ENCODE measurements at places on chromosomes 5 and 9.

DNA sequence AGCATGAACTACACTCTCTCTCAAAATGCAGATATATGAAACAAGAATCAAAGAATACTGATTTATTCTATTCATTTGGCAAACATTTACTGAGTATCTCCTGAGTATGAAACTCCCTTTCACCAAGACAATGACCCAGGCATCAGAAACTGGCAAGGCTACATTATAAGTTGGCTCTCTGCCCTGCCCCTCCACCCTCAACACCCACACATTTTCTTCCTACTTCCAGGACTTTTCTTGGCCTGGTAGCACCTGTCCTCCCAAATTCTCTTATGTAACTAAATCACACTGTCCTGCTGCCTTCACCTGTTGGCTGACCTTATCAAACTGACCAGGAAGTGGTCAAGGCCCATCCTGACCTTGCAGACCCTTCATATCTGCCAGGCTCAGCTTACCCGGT, 3.5 kb downstream of the RASEF start:
- no peaks in the 10 kb centered on the region for H3K36me3 ChIP-seq
- H3K27me3 ChIP-seq = peaks cover 16% of the 10 kb centered on the region
- no peak for DNase-seq

- H3K4me1 ChIP-seq = no peaks in the 10 kb centered on the region
- DNase-seq = no peak
- no peak overlapping the region for H3K27ac ChIP-seq
- no peaks in the 10 kb centered on the region for H3K36me3 ChIP-seq
- H3K4me3 ChIP-seq = no peak overlapping the region
- H3K27me3 ChIP-seq = no peaks in the 10 kb centered on the region
These were observed 9.8 kb downstream of the KIF4B start for GRCh38 chr5:155023320-155023719.

DNA sequence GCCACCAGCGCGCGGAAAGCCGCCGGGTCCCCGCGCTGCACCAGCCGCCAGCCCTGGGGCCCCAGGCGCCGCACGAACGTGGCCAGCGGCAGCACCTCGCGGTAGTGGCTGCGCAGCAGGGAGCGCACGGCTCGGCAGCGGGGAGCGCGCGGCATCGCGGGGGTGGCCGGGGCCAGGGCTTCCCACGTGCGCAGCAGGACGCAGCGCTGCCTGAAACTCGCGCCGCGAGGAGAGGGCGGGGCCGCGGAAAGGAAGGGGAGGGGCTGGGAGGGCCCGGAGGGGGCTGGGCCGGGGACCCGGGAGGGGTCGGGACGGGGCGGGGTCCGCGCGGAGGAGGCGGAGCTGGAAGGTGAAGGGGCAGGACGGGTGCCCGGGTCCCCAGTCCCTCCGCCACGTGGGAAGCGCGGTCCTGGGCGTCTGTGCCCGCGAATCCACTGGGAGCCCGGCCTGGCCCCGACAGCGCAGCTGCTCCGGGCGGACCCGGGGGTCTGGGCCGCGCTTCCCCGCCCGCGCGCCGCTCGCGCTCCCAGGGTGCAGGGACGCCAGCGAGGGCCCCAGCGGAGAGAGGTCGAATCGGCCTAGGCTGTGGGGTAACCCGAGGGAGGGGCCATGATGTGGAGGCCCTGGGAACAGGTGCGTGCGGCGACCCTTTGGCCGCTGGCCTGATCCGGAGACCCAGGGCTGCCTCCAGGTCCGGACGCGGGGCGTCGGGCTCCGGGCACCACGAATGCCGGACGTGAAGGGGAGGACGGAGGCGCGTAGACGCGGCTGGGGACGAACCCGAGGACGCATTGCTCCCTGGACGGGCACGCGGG, at the start of gene TERT:
Gene TERT (minus strand): TSS at position 234 of the 815 bp plus-strand sequence. CDS start 79 bp downstream, at position 155.
- no peak within 1 kb of the TSS for H3K27ac ChIP-seq
- DNase-seq = peak; percentile 14
- no peaks in the 10 kb centered on the region for H3K36me3 ChIP-seq
- H3K27me3 ChIP-seq = no peaks in the 10 kb centered on the region
- H3K4me3 ChIP-seq = peak within 1 kb of the TSS; percentile 54

DNA sequence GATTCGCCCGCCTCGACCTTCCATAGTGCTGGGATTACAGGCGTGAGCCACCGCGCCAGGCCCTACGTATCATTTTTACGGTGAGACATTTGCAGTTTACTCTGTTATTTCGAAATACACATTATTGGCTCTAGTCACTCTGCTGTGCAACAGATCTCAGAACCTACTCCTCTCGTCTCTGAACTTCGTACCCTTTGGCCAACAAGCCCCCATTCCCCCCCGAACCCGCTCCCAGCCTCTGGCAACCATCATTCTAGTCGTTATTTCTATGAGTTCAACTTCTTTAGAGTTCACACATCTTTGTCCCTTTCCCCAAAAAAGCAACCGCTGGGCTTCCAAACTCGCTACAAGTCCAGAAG, 735 bp downstream of the PTGR1 start:
- H3K27me3 ChIP-seq = peaks cover 23% of the 10 kb centered on the region
- H3K4me3 ChIP-seq = peak overlapping the region; percentile 73
- no peaks in the 10 kb centered on the region for H3K36me3 ChIP-seq
- peak; percentile 35 for DNase-seq
- no peak overlapping the region for H3K27ac ChIP-seq
- H3K4me1 ChIP-seq = peaks cover 20% of the 10 kb centered on the region

GRCh38 chr9:95746408-95747180, 128.9 kb upstream of the ERCC6L2 start:
- H3K27me3 ChIP-seq = peaks cover 11% of the 10 kb centered on the region
- DNase-seq = no peak
- no peaks in the 10 kb centered on the region for H3K36me3 ChIP-seq

DNA sequence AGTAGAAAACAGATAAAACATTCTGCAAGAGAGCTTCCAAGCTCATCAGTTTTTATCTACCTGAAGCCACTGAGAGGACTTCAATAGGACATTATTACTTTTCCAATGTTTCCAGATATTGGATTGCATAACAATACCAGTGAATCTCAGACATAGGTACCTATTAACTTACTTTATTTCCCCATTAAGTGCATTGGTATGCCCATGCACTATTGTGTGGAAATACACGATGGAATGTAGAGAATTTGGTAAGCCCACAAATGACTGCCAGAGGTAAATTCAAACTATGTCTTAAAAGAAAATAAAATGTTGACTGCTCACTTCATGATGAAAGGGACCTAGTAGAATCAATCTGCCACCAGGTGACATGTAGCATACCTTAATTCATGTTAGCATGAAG, 48.1 kb upstream of the PRR16 start:
- H3K27ac ChIP-seq = no peak overlapping the region
- H3K4me3 ChIP-seq = no peak overlapping the region

DNA sequence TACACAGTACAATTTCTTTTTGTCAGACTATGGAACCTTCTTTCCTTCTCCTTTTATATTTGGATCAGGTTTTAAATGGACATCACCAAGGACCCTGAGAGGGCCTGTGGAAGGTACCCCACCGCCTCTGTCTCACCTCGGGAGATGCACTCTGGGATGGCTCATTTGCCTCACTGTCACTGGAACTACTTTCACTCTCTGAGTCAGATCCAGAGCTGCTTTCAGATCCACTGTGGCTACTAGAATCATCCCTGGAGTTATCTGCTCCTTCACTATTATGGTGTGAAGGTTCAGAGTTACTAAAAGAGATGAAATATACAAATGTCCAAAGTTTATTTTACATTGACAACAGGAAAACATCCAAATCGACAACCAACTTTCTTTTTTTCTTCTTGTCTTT, 24.6 kb downstream of the LEAP2 start:
- no peak for DNase-seq
- no peaks in the 10 kb centered on the region for H3K27me3 ChIP-seq
- H3K4me3 ChIP-seq = no peak overlapping the region
- H3K27ac ChIP-seq = no peak overlapping the region
- no peaks in the 10 kb centered on the region for H3K4me1 ChIP-seq
- H3K36me3 ChIP-seq = peaks cover 28% of the 10 kb centered on the region

DNA sequence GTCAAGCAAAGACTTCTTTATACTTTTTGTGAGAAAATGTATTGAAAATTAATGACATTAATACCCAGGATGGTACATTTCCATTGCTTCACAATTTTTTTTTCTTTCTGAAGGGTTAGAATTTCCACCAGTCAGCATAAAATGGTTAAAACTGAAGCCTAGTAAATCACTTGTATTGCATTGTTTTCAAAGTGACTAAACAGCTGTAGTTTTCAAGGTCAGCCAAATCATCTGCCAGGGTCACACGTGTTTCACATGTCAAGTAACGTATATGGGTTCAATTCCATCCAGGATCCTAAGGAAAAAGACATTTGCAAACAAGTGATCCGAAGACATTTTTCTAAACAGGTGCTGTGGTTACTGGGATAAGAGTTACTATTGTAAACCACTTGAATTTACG, 574.2 kb downstream of the RAB3C start:
- no peaks in the 10 kb centered on the region for H3K27me3 ChIP-seq
- DNase-seq = no peak
- peaks cover 10% of the 10 kb centered on the region for H3K4me1 ChIP-seq
- no peak overlapping the region for H3K4me3 ChIP-seq
- H3K27ac ChIP-seq = no peak overlapping the region

DNA sequence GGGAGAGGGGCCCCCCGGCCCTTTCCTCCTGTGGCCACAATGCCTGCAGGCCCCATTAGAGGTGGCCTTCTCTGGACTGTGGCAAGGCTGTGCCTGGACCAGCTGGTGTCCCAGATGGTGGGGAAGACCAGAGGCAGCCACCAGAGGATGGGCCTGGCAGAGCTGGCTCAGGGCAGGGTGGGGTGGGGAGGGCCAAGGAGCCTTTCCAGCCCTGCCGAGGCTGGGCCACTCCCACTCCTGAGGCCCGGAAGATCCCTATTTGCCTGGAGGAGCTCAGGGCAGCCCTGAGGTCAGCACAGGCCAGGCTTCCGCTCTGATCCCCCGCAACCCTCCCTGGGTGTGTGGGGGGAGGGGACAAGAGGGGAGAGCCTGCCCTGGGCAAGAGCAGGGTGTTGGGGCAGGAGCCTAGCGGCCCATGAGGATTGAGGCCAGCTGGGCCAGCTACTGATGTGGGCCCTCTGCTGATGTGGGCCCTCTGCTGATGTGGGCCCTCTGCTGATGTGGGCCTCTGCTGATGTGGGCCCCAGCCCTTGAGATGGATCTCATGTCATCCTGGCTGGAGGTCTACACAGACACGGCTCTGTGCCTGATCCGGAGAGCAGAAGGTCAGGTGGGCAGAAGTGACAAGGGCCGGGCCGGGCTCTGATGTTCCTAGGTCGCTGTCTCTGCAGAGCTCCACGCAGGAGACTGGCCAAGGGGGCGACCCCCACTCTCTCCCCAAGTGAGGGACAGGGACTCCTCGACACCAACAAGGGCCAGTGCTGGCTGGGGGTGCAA, 6.0 kb downstream of the MRPS2 start:
- H3K4me3 ChIP-seq = no peak overlapping the region
- H3K36me3 ChIP-seq = peaks cover 22% of the 10 kb centered on the region
- peaks cover 12% of the 10 kb centered on the region for H3K4me1 ChIP-seq
- DNase-seq = no peak

DNA sequence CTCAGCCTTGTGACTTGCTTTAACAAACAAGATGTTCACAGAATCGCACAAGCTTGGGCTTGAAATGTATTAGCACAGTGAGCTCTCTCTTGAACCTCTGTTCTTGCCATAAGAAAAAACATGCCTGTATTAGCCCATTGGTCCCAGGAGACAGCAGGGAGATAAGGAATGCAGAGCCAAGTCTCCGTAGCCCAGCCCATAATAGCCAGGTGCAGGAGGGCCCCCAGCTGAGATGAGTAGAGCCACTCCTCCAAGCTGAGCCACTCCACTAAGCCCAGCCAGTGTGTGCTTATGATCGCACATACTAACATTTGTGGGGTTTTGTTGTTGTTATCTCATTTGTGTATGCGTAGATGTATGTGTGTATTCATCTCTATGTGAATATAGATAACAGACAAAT, 21.6 kb upstream of the SVEP1 start:
- no peaks in the 10 kb centered on the region for H3K36me3 ChIP-seq
- no peak for DNase-seq
- no peak overlapping the region for H3K27ac ChIP-seq
- H3K4me1 ChIP-seq = no peaks in the 10 kb centered on the region
- H3K4me3 ChIP-seq = no peak overlapping the region
- no peaks in the 10 kb centered on the region for H3K27me3 ChIP-seq

DNA sequence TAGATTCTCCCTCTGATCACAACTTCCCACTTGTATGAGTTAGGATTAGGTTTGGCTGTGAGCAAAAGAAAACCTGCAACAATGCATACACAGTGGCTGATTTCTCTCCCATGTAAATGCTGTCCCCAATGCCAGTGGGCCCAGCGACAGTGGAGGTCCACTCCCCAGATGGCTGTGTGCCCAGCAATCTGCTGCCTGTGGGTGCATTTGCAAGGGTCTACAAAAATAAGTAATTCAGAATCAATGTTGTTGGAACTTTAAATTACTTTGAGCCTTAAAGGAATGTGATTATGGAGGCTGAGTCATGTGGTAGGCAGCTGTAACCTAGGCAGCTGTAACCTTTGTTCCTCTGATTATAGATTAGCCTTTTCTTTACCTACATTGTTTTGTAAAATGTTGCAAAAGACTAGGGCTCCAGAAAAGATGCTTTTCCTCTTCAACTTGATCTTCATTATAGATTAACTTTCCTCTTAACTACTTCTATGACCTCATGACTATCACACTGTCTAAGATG, 14.2 kb upstream of the MXD3 start:
- peaks cover 37% of the 10 kb centered on the region for H3K4me1 ChIP-seq
- H3K27ac ChIP-seq = no peak overlapping the region
- no peaks in the 10 kb centered on the region for H3K27me3 ChIP-seq
- peaks cover 7% of the 10 kb centered on the region for H3K36me3 ChIP-seq
- no peak overlapping the region for H3K4me3 ChIP-seq

- no peak overlapping the region for H3K27ac ChIP-seq
- H3K36me3 ChIP-seq = no peaks in the 10 kb centered on the region
- no peak for DNase-seq
- no peak overlapping the region for H3K4me3 ChIP-seq
- no peaks in the 10 kb centered on the region for H3K4me1 ChIP-seq
These were observed 518.1 kb downstream of the AGTPBP1 start for GRCh38 chr9:85223506-85224125.

GRCh38 chr9:115144706-115145105, 26.7 kb upstream of the TNC start:
- no peak overlapping the region for H3K27ac ChIP-seq
- H3K36me3 ChIP-seq = no peaks in the 10 kb centered on the region
- no peaks in the 10 kb centered on the region for H3K4me1 ChIP-seq
- no peaks in the 10 kb centered on the region for H3K27me3 ChIP-seq

Data from common myeloid progenitor, CD34-positive (primary cell).